ENCODE measurements at places on chromosomes 11 and 22.

DNA sequence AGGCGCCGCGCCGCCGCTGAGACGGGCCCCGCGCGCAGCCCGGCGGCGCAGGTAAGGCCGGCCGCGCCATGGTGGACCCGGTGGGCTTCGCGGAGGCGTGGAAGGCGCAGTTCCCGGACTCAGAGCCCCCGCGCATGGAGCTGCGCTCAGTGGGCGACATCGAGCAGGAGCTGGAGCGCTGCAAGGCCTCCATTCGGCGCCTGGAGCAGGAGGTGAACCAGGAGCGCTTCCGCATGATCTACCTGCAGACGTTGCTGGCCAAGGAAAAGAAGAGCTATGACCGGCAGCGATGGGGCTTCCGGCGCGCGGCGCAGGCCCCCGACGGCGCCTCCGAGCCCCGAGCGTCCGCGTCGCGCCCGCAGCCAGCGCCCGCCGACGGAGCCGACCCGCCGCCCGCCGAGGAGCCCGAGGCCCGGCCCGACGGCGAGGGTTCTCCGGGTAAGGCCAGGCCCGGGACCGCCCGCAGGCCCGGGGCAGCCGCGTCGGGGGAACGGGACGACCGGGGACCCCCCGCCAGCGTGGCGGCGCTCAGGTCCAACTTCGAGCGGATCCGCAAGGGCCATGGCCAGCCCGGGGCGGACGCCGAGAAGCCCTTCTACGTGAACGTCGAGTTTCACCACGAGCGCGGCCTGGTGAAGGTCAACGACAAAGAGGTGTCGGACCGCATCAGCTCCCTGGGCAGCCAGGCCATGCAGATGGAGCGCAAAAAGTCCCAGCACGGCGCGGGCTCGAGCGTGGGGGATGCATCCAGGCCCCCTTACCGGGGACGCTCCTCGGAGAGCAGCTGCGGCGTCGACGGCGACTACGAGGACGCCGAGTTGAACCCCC is 798 bp downstream of the BCR start:
- DNase-seq, result peak; percentile 55

DNA sequence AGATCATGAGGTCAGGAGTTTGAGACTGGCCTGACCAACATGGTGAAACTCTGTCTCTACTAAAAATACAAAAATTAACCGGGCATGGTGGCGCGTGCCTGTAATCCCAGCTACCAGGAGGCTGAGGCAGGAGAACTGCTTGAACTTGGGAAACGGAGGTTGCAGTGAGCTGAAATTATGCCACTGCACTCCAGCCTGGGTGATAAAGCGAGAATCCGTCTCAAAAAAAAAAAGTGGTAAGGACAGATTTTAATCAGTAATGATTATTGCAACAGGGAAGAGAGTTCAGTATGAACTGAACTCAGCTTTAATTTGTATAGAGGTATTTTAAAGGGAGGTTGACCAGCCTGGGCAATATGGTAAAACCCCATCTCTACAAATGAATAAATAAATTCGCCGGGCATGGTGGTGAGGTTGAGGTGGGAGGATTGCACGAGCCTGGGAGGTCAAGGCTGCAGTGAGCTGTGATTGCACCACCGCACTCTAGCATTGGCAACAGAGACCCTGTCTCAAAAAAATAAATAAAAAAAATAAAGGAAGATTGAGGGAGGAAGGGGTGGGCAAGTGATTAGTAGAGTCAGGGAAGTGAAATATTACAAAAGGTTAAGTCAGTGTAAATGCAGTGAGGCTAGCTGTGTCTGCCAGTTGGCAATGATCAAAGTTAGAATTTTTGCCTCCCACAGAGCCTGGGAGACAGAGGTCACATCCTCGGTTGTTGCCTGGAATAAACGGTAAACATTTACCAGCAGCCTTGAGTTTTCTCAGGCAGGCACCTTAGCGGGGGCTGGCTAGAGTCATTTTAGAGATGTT is 2.6 kb upstream of the MCM5 start:
- DNase-seq, result no peak

DNA sequence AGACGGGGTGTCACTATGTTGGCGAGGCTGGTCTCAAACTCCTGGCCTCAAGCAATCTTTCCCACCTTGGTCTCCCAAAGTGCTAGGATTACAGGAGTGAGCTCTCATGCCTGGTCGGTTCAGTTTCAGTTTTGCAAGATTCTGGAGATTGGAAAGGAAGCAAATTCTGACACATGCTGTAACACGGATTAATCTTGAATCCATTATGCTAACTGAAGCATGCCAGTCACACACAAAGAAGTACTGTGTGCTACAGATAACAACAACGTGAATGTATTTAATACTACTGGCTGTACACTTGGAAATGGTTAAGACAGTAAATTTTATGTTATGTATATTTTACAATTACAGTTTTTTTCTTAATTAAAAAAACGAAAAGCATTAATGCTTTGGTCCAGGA is 107.6 kb downstream of the MED15 start:
- DNase-seq, result no peak

- no peak for DNase-seq
Measured at GRCh38 chr11:36509201-36509639, 852 bp downstream of the TRAF6 start.

GRCh38 chr22:42331014-42331413 is 60.6 kb upstream of the TCF20 start:
- DNase-seq, result no peak

- no peak for DNase-seq
Measured at GRCh38 chr11:130554241-130555055, 106.0 kb downstream of the ADAMTS15 start.

DNA sequence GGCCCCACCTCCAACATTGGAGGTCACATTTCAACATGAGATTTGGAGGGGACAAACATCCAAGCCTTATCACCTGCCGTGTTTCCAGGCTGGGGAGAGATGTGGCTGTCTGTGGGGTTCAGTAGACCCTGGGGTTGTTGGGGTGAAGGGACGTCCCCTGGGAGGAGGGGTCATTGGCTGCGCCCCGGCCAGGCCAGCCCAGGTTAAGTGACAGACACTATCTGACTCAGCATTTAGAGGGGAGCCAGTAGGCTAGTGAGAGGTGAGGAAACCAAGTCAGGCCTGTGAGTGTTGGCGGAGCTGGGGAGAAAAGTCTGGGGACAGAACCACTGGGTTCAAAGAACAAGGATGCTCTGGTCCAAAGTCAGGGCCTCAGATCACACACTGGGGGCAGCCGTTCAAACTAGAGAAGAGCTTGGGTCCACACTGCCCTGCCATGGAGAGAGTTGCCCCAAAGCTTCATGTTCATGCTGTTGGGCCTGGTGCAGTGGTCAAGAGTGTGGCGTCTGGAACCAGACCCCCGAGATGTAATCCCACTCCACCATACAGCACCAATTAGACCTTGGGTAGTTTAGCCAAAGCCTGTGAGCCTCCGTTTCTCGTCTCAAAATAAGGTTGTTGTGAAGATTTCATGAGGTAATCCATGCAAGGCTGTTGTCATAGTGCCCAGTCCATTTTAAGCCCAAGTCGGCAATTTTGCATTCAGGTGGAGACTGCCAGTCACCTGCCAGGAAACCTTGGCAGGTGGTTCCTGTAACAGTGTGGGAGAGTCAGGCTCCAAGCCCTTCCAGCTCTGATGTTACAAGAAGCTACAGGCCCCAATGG is 1289.6 kb downstream of the TBC1D22A start:
- DNase-seq, result no peak

DNA sequence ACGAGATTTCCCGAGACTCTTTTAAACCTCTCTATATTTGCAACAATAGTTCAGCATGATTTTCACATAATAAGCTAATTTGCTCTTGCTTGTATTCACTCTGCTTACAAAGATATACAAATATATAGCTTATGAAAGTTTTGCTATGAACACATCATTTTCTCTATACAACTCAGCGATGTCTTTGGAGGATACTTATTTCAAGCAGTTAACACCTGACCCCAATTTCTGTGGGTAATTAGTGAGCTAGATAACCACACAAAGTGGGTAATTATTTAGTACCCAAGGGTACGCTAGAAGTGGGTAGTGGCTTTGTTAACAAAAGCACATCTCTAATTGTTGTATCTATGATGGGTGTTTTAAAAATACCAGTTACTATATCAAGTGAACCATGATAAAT is 12.3 kb downstream of the BLID start:
- DNase-seq, result no peak

DNA sequence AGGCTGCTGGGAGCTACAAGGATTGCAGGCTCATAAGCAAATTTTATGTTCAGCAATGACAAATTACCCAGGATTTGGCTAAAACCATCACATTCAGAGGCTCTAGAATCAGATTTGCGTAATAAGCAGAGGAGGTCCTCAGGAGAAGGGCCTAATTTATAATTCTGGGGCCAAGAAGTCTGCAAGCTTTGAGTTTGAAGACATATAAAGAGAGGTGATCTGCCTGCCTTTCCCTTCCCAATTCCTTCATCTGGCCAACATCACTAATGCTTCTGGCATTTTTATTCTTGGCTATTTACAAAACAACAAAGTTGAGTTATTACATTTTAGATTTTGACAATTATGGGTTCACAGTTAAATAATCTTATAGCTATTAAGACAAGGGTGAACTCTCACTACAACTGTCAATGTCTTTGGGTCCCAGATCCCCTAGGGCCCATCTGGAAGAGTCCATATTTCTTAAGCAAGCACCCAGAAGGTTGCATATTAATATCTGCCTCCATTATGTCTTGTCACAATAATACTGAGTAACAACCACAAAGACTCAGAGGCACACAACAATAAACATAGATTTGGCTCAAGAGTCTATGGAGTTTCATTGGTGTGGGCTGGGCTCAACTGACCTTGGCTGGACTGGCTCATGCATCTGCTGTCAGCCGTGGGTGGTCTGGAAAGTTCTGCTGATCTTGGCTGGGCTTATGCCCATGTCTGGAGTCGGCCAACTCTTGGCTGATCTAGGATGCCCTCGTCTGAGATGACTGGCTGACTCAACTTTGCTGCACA is 67.2 kb upstream of the CD82 start:
- DNase-seq, result no peak

DNA sequence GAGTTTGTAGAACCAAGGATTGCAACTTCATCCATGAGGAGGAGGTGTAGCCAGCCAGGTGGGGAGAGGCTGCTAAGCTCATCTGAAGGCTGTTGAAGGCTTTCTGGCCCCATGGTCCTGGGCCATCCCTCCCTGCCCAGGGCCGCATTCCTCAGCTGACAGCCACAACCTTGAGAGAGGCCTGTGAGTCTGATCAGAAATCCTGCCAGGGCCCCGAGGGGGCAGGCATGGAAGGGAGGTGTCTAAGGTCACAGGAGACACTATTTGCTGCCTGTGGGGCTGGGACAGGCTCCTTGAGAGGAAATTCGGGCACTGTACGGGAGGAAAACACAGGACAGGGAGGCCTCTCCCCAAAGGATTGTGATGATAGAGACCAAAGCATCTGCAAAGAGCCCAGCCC is 88.1 kb upstream of the IGLL5 start:
- DNase-seq, result no peak

- DNase-seq, result no peak
Measured at GRCh38 chr11:95088946-95089619, 563 bp upstream of the ENDOD1 start.

DNA sequence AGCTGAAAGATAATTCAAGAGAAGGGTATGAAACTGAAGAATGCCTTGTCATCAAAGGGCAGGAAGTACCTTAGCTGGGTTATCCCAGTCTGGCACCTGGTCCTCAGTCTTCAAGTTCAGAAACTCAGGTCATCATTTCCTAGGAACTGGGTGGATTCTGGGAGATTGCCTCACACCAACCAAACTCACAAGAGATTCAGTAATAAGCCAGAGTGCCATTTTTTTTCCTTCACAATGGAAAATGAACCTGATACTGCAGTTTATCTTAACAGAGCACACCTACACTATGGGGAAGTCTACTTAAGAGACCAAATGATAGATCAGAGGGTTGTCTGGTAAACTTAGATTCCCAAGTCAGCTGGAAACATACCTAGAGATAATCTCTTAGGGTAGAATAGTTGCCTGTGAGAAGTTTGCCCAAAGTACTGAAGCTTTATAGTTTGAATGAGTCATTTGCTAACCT is 3.8 kb upstream of the BUD13 start:
- no peak for DNase-seq

- no peak for DNase-seq
Measured at GRCh38 chr22:43099095-43099494, 9.9 kb upstream of the TTLL1 start.

DNA sequence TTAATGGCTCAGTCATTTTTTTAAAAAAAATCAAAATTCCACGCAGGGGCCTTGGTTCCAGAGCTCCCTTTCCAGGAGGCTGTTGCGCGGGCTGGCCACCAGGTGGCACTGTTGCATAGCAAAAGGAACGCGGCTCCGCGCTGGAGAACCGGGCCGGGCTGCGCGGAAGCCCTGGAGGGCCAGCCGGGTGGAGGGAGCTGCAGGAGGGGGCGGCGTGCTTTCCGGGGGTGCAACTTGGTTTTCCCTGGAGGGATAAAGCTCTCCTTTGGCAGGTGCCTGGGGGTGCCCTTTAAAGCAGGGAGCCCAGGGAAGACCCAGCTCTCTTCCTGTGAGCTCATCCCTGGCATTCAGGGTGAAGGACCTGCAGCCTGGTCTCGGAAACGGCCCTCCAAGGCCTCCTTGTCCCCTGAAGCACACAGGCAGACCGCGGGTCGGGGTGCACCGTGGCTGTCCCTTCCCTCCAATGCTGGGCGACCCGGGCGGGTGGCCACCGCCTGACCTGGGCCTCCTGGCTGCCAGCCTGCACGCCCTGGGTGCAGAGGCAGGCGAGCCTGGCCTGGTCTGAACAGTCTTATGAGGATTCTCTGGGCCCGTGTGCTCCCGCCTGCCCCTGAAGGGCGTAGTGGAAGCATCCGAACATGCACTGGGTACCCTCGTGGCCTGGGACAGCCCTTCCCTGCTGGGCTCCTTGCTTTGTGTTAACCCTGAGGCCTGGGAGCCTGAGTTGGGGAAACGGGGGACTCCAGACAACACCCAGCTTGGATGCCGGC is 23.4 kb downstream of the KRTAP5-5 start:
- DNase-seq, result peak; percentile 93

GRCh38 chr11:83282084-83282716 is 4.0 kb downstream of the CCDC90B start:
- no peak for DNase-seq

DNA sequence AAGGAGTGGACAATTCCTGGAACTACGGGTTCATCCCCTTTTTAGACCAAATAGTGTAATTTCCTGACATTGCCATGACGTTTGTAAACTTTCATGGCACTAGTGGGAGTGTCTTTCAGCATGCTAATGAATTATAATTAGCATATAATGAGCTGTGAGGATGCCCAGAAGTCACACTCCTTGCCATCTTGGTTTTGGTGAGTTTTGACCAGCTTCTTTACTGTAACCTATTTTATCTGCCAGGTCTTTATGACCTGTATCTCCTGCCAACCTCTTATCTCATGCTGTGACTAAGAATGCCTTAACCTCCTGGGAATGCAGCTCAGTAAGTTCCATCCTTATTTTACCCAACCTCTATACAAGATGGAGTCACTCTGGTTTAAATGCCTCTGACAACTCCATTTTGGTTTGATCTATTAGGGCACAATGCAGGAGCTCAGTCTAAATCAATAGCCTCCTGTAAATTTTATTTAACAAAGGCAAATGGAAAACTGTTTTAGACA is 20.7 kb downstream of the OR10A6 start:
- DNase-seq, result no peak
